Stimulated activated CD8-positive, alpha-beta memory T cell treated with anti-CD3 and anti-CD28 coated beads, Interleukin-7, amount 100 ng/mL, for 1 hour (primary cell): ENCODE measurements at places on chromosomes 7 and 10.

GRCh38 chr7:11784769-11785536 is 47.0 kb downstream of the THSD7A start:
- DNase-seq = no peak

- no peak for DNase-seq
Observed at GRCh38 chr10:93073539-93074146, at the start of gene CYP26A1. TSS of gene CYP26A1 (plus strand) at chr10:93073893. CDS start at chr10:93073935, 42 bp downstream.

DNA sequence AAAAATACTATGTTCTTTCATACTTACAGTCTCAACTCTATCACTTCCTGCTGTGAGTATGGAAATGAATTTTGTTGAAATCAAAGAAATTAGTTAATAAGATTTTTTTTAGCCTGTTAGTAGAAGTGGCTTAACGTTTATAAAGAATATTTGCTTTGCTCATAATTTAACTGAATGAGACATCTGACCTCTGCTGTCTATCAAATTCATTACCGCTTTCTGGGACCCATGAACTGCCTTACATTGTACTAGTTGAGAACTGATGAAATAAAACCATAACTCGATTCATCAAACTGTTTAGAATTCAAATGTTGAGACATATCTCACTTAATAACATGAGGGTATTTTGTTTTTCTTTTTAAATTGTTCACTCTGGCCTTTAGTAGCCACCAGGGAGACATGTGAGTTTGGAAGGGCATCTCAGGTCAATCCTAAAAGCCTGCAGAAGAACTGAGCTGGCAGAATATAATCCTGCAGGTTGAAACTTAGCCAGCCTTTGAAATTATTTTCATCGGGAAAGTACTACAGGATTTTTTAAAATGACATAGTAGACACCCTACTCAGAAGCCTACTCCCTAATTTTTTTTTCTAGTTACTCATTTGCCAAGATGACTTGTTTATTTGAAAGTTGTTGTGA is 78.7 kb downstream of the KIAA1217 start:
- no peak for DNase-seq

DNA sequence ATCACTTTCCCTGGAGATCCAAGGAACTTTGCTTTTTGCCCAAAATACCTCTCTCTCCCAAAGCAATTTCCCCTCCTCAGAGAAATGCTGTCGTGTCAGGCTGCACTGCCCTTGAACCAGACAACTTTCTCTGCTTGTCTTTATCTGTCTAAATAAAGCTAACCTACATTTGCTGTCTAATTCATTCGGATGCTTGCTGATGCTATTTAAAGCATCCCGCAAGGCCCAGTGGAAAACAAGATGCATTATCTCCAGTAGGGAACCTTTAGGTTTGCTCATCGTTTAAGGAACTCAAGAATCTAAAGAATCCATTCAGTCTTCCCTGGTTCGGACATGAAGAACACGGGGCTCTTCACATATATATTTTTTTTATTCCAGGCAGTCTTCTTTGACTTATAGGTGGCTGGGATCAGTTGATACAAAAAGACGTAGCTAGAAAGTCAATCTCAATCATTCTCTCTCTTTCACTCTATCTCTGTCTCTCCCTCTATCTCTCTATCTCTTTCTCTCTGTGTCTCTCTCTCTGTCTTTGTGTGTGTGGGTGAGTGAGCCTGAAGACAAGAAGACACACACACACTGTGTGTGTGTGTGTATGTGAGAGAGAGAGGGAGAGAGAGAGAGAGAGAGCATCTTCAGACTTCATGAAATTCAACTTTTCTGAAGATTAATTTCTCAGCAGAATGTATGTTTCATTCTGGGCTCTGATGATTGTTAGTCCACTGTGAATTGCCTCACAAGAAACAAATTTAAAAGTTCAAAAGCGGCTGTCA is 92.8 kb upstream of the MKLN1 start:
- no peak for DNase-seq

GRCh38 chr7:117872561-117873309 is 506 bp downstream of the CTTNBP2 start:
- no peak for DNase-seq

- no peak for DNase-seq
Observed at GRCh38 chr10:129099992-129100391, 367.0 kb upstream of the MGMT start.

GRCh38 chr10:58209669-58210068 is 58.0 kb downstream of the IPMK start:
- no peak for DNase-seq

DNA sequence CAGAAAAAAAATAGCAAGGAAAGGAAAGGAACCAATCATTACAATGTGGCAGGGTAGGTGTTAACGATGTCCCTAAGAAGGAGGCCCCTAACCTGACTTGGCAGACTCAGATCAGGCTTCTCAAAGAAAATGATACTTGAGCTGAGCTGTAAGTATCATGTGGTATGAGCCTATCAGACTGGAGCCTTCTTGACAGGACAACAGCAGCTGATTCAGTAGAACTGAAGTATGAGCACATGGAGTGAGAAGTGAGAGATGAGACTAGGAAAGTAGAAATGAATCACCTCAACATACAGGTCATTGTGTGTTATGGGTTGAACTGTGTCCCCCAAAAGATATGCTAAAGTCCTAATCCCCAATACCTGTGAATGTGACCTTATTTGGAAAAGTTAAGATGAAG is 66.3 kb downstream of the MTERF1 start:
- no peak for DNase-seq

GRCh38 chr7:131556909-131557651 is 652 bp upstream of the PODXL start:
- DNase-seq = no peak

- no peak for DNase-seq
Observed at GRCh38 chr7:143416565-143417149, 8.0 kb upstream of the EPHA1 start.

DNA sequence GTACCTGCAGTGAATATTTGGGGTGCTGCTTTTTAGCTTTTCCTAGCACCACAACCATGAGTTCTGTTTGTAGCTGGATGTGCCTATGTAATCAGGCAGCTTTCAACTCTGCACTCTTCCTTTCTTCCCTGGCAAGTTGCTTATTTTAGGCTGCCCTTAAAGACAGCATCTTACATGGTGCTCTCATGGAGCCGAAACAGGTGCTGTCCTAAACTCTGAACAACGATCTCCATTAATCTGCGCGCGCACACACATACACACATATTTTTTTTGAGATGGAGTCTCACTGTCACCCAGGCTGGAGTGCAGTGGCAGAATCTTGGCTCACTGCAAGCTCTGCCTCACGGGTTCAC is 9.1 kb downstream of the RPS24 start:
- no peak for DNase-seq

- DNase-seq = no peak
Observed at GRCh38 chr7:91603707-91604106, 276.8 kb downstream of the MTERF1 start.

DNA sequence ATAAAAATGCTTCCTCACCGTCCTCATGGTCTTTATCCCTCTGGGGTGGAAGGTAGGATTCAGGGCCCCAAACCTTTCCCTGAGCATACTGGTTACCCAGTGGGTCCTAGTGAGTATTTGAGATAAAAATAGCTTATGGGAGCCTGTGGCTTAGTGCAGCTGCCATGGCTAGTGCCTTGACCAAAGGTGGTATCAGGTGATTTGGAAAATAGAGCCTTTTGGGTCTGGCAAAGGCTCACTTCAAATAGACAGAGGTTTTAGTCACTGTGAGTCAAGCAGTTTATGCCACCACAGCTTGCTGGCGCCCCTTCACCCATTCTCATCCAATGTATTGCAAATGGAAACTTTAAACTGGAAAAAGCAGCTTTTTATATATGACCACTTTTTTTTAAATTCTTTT is 30.4 kb downstream of the PLAU start:
- DNase-seq = no peak

GRCh38 chr7:116177009-116177408 is 33.3 kb upstream of the TES start:
- no peak for DNase-seq
